ENCODE measurements at places on chromosomes 4 and X.
A peak's percentile ranks its signal among the peaks of the same experiment; 100 is the strongest.

DNA sequence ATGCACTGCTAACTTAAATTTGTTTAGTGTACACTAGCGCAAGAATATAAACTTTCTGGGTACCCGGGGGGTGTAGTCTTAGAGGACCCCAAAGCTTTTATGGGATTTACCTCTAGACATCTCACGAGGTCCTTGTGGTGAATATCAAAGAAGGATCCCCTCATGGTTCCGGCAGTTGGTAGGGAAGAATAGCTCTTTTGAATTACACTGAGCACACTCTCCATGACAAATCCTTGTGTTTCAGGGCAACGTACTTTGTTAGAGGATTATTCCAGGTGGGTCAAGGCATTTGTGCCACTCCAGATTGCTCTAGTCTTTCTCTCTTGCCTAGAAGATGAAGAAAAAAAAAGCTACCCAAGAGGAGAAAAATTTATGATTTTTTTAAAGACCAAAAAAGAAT is 387.6 kb downstream of the PDHA2 start:
- no peak for DNase-seq

GRCh38 chrX:23133551-23133950 is 133.8 kb downstream of the DDX53 start:
- DNase-seq: no peak

GRCh38 chr4:103105558-103106356 is 6.1 kb upstream of the BDH2 start:
- DNase-seq: no peak

DNA sequence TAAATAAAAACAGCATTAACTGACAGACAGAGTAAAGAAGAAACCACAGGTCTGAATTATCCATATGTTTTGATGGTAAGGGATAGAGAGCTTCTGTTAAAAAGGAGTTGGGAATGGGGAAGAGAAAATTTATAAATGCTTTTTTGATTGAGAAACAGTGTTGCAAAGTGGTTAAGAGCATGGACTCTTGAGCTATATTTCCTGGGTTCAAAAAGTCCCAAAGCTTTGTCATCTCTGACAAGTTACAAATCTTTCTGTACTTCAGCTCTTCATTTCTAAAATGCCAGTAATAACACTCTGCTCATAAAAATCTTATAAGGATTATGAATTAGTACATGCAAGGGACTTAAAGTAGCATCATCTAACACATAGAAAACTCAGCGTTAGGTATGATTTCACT is 62.2 kb downstream of the N4BP2 start:
- no peak for DNase-seq

GRCh38 chr4:145285928-145286327 is 105.5 kb upstream of the OTUD4 start:
- no peak for DNase-seq

DNA sequence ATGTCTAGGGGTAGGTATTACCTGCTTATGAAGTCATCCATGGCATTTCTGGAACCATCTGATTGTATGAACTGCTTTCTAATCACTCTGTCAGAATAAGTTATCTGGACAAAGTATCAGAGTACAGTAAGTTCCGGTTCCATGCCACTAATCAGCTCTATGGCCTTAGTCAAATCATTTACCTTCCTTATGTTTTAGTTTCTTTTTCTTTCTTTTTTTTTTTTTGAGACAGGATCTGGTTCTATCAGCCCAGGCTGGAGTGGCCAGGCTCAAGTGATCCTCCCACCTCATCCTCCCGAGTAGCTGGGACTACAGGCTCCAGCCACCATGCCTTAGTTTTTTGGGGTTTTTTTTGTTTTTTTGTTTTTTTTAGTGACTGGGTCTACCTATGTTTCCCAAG is 11.5 kb downstream of the XIAP start:
- DNase-seq: no peak

DNA sequence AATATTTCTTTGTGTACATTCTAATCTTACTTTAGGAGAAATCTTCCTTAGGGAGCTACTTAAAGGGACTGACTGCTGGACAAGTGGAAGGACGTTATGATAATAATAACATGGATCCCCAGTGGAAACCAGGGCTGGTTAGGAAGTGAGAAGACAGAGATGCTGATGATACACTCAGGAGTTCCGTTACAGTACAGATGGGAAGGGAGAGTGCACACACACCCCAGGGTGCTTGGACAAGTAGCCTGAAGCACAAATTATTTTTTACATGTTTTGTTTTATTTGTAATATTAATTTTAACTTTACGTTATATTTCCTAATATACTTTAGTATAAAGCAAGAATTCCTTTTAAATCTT is 84.1 kb downstream of the BMPR1B start:
- no peak for DNase-seq

DNA sequence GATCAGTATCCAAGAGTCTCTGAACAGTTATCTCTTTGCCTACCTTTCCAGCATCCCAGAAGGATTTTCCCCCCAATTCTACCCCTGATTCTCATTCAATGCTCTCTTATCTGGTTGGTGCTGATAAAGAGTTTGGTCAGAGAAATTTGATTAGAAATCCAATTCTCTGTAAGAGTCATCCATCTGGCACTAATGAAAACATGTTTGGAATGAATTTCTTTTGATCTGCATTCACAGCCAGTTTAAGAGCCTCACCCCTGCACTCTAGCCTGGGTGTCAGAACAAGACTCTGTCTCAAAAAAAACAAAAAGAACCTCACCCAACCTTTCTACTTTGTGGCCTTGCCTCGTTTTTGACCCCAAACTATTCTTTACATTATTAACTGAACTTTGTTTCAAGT is 122.1 kb downstream of the MANBA start:
- DNase-seq: no peak

DNA sequence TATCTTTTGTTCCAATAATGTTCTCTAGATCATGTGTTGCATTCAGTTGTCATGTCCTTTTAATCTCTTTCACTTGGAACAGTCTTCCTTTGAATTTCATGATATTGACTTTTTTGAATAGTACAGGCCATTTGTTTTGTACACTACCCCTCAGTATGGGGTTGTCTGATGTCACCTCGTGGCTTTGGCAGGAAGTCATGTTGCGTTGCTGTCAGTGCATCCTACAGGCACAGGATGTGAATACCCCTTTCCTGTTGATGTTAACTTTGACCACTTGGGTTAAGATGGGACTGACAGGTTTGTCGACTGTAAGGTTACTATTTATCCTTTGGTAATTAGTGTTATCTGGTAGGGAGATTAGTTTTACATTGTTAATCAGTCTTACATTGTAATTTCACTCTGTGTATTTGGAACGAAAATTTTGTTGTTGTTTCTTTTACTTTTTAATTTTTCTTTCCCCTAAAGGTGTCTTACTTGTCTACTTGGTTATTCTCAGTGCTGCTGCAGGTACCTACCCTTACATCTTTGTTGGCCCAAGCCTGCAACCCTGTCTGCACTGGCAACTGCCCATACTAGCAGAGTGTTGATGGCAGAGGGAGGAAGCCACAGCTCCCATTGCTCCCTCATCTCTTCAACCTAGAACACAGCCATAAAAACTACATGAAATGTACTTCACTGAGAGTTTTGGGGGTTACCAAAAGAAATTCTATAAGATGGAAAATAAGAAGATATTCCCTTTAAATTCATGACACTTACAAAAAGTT is 14.7 kb upstream of the ATP8A1 start:
- no peak for DNase-seq

DNA sequence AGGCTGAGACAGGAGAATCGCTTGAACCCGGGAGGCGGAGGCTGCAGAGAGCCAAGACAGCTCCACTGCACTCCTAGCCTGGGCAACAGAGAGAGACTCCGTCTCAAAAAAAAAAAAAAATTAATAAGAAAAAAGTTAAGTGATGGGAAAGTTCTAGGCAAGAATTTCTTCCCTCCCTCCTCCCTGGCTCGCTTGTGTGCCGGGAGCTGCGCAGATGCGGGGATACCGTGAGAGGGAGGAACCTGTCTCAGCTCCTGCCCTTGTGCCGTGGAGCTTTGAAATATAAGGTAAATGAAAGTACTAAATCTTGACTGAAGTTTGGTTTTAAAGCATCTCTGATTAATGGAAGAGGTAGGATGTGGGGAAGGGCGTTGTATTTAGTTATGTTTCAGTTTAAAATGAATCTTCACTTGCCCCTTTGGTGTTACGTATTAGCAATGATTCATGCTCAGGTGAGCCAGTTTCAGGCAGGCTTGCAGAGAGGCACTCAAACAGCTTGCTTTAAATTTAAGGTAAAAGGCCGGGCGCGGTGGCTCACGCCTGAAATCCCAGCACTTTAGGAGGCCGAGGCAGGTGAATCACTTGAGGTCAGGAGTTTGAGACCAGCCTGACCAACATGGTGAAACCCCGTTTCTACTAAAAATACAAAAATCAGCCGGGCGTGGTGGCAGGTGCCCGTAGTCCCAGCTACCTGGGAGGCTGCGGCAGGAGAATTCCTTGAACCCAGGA is 1.4 kb upstream of the UFSP2 start:
- no peak for DNase-seq

DNA sequence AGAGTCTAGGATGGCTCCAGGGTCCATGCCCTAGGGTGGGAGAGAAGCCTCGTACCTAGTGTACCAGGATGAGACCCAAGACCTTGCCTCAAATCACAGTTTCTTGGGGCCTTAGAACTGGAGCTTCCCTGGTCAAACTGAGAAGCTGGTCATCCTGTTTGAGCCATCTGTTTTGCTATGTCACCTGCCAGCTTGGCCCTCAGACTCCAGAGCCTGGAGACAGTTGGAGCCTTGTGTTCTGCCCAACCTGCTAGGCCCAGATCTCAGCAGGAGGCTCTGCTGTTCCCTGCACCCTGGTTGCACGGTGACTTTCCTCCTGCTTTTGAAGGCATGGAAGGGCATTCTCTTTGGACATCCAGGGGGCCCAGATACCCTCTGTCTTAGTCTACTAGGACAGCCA is 206.3 kb upstream of the ATP6AP2 start:
- DNase-seq: no peak

DNA sequence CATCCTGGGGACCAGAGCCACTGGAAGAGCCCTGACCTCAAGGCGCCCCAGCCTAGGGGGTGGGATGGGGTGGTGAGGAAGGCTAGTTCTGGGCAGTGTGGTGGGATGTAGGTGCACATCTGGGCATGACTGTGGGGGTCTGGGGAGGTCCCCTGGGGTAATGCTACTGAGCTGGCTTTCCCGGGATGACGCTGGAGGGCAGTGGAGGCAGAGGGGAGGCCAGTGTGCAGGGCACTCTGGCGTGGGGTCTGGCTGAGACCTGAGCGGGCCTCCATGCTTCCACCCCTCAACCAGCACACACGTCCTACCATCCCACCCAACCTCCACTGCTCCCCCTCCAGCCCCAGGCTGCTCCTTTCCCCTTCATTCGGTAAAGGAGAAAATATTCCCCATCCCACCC is 4.8 kb upstream of the SH3BP2 start:
- no peak for DNase-seq

GRCh38 chr4:25862411-25863346 is at the start of gene SEL1L3:
TSS of gene SEL1L3 (minus strand) at chr4:25862988. CDS start at chr4:25862836, 152 bp downstream.
- no peak for DNase-seq

GRCh38 chrX:110180176-110180927 is 137.5 kb downstream of the AMMECR1 start:
- no peak for DNase-seq

GRCh38 chrX:10098270-10098713 is 58.5 kb upstream of the CLCN4 start:
- DNase-seq: peak; percentile 28

- DNase-seq: no peak
Observed at GRCh38 chrX:15438332-15438731, 54.1 kb upstream of the VEGFD start.

DNA sequence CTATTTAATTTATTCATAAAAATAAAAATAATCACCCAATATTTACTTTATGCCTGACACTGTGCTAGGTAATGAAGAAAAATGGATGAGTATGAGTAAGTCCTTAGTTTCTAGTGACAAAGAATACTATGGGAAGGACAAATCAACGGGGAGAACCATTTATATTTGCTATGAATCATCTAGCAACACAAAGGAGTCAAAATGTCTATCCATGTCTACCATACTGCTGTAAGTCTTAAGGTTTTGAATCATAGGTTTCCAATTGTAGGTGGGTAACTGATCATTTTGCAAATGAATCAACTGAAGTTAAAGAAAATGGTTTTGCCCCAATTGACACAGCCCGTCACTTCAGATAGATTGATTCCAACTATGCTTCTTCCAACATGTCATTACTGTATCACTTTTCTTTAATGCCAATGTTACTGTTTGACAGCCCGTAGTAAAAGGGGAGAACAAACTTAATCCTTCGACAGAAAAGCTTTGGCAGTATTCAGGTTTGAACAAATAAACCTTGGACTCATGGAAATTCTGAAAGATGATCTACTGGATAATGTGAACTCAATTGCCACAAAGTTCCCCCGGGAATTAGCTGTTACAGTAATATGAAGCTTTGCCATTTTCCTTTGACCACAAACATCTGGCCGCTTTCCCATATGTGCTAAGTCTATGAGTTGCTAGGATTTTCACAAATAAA is 3.2 kb downstream of the TDO2 start:
- DNase-seq: no peak

DNA sequence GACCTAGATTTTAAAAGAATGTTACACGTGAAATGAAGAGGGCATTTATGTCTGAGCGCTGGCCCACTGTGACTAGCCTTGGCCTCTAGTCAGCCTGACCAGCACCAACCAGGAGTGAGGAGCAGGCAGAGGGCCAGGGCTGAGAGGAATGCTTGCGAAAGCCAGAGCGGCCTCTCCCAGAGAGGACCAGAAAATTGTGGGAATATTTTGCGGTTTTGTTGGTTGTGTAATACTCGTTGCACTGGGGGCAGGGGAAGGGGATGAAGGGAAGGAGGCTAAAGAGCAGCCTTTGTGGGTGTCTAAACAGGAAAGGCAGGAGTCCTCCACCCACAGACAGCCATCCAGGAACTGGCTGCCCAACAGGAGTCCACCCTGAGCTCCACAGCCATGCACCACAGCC is 3.8 kb downstream of the GABRE start:
- DNase-seq: no peak

- no peak for DNase-seq
Observed at GRCh38 chr4:6918338-6918737, 8.7 kb downstream of the TBC1D14 start.

GRCh38 chr4:154039435-154040343 is 250.8 kb upstream of the SFRP2 start:
- no peak for DNase-seq

GRCh38 chr4:39319676-39320075 is 46.5 kb downstream of the RFC1 start:
- no peak for DNase-seq

- DNase-seq: no peak
Observed at GRCh38 chrX:119105826-119106225, 21.8 kb downstream of the KIAA1210 start.

DNA sequence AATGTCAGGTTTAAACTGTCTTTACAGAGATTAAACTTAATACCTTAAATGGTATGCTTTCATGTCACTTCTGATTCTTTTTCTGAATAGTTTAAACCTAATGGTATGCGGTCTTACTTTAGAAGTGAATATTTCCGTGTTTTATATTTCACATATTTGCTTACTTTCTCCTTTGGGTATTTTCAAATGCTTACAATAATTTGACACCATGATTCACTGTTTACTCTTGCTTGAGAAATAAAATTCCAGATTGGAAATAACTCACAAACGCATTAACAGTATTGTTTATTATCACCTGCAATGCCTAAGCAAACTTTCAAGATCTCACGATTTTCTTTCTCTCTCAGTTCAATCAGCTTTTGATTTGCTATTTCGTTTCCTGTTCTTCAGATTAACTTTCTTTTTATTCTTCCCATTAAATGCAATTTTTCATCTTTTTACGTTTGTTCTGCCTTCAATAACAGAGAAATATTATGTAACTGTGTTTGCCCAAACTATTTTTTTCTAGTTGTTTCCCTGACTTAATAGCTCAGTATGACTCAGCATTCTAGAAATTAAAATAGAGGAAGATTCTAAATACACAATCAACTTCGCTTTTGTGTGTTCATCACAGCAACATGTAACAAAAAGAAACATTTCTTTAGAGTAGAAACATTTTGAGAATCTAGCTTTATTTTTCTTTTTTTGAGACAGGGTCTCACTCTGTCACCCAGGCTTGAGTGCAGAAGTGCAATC is 955.5 kb upstream of the PRKX start:
- DNase-seq: no peak

All from stimulated activated CD4-positive, alpha-beta T cell treated with anti-CD3 and anti-CD28 coated beads, Interleukin-1b, Interleukin-23, amount 100 ng/mL, for 1 hour (primary cell).